Endothelial cell (in vitro differentiated cells): ENCODE measurements at places on chromosomes 1 and 21.

GRCh38 chr1:232578651-232579195, 51.2 kb downstream of the SIPA1L2 start:
- DNase-seq, result peak; percentile 44

DNA sequence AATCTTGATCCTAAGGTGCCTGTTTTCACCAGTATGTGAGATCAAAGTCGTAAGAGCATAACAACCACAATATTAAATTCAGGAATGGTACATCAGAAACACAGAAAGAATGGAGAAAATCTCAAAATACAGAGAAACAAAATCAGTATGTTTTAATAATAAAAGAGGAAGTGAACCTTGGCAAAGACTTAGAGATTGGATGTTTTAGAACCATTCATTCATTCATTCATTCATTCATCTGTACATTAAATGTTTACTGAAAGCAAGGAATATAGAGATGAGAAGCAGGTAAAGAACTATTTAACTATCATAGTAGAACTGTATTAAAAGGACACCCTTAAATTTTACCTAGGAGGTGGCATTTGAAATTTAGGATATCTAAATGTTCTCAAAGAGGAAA, 55.7 kb downstream of the EDEM3 start:
- no peak for DNase-seq

- DNase-seq, result no peak
These were observed 27.4 kb upstream of the GJA5 start for GRCh38 chr1:147787765-147788164.

DNA sequence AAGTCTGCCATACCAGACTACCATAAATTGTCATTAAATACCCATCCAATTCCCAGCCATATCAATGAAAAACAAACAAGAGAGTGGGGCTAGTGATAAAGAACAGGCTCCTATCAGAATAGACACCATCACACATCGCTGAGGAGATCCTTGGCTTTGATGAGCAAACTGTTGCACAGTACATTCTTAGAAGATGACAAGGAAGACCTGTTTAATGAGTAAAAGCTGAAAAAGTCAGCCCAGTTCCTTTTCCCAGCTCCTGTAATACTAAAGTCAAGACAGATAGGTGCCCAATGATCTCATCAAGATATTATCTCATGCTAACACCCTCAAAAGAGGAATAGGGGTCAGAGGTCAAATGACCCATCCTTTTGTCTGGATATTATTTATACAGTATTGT, 164.5 kb upstream of the COA6 start:
- DNase-seq, result no peak

GRCh38 chr1:19664453-19665185, at the start of gene HTR6:
Gene HTR6 (plus strand): TSS chr1:19664875. CDS start chr1:19665754, 879 bp downstream.
- DNase-seq, result no peak

DNA sequence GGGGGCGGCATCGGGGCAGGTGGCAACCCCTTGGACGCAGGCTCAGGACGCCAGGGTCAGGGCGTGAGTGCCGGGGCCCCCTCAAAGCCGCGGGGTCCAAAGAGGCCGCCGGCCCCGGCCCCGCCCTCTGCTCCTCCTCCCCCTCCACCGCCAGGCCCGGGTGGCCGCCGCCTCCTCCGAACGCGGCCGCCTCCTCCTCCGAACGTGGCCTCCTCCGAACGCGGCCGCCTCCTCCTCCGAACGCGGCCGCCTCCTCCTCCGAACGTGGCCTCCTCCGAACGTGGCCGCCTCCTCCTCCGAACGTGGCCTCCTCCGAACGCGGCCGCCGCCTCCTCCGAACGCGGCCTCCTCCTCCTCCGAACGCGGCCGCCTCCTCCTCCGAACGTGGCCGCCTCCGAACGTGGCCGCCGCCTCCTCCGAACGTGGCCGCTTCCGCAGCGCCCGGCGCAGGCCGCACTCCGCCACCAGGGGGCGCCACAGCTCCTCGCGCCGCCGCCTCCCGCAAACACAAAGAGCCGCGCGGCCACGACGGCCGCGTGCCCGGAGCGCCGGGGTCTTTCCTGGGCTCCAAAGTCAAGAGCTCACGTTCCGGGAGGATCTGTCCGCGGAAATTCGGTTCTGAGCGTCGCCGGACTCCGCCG, 19.3 kb upstream of the SAMD11 start:
- DNase-seq, result peak; percentile 88
